Vein endothelial cell (primary cell): ENCODE measurements at places on chromosomes 3 and 15. TPM values are rescaled to one million over a fixed set of nuclear protein-coding genes. Genes with fewer than 3 reads are reported as not detected.

Gene ROPN1
- not detected in 2 replicates for total RNA-seq

Gene MAPKBP1
- 26.5 and 32.6 TPM in 2 replicates for total RNA-seq

Gene CCDC80
- total RNA-seq = 12.7 and 21.9 TPM in 2 replicates

Gene STRA6
- total RNA-seq = 0.10 and 0.65 TPM in 2 replicates

Gene RASGRP1
- under 0.01 and 0.76 TPM in 2 replicates for total RNA-seq

Gene HRH1
- total RNA-seq = 13.5 and 16.7 TPM in 2 replicates

Gene ZNF774
- total RNA-seq = 0.98 and 1.4 TPM in 2 replicates

Gene POPDC2
- 0.33 and 0.48 TPM in 2 replicates for total RNA-seq

Gene PCOLCE2
- 0.19 TPM in 1 of 2 replicates, not detected in the other for total RNA-seq

Gene LRRC34
- 1.6 and 3.8 TPM in 2 replicates for total RNA-seq

Gene SYNPR
- not detected in 2 replicates for total RNA-seq
